ENCODE measurements at places on chromosomes 1 and 21. TPM values are rescaled to one million over a fixed set of nuclear protein-coding genes. Genes with fewer than 3 reads are reported as not detected.

DNA sequence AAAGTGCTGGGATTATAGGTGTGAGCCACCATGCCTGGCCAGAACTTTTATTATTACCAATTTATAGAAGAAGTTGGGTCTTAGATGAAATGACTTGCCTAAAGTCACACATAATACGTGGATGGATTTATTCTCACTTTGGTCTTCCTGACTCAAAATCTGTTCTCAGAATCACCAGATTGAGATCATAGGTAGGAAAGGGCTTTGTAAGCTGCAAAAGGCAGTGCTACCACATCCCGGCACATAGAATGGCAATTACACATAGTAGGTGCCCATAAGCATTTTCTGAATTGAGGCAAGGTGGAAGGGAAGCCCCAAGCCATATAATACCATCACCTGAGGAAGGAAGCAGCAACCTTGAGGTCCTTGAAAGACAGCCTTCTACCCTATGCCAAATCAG lies 8.2 kb upstream of the CAPZB start:
- no peaks in the 10 kb centered on the region for H3K36me3 ChIP-seq
- no peak overlapping the region for H3K4me3 ChIP-seq
- DNase-seq, result no peak

- peaks cover 56% of the 10 kb centered on the region for H3K27me3 ChIP-seq
- peaks cover 9% of the 10 kb centered on the region for H3K4me1 ChIP-seq
- peak overlapping the region; percentile 32 for H3K4me3 ChIP-seq
- no peak for DNase-seq
- no peak overlapping the region for H3K27ac ChIP-seq
- no peaks in the 10 kb centered on the region for H3K36me3 ChIP-seq
These were observed 861 bp upstream of the DRAXIN start for GRCh38 chr1:11690397-11691301.

GRCh38 chr21:43903451-43904091 lies 38.5 kb downstream of the AGPAT3 start:
- H3K4me3 ChIP-seq, result peak overlapping the region; percentile 30
- H3K27me3 ChIP-seq, result no peaks in the 10 kb centered on the region

GRCh38 chr1:232894436-232894835 lies 56.0 kb upstream of the NTPCR start:
- H3K4me1 ChIP-seq, result no peaks in the 10 kb centered on the region
- H3K27ac ChIP-seq, result no peak overlapping the region
- no peak overlapping the region for H3K4me3 ChIP-seq

Gene OTUD7B
- total RNA-seq, result 35.3 TPM

Gene ERG
- total RNA-seq, result 36.7 TPM

Gene RNU1-4
- 6,622 TPM for total RNA-seq

Gene ELAPOR1
- total RNA-seq, result 5.6 TPM

DNA sequence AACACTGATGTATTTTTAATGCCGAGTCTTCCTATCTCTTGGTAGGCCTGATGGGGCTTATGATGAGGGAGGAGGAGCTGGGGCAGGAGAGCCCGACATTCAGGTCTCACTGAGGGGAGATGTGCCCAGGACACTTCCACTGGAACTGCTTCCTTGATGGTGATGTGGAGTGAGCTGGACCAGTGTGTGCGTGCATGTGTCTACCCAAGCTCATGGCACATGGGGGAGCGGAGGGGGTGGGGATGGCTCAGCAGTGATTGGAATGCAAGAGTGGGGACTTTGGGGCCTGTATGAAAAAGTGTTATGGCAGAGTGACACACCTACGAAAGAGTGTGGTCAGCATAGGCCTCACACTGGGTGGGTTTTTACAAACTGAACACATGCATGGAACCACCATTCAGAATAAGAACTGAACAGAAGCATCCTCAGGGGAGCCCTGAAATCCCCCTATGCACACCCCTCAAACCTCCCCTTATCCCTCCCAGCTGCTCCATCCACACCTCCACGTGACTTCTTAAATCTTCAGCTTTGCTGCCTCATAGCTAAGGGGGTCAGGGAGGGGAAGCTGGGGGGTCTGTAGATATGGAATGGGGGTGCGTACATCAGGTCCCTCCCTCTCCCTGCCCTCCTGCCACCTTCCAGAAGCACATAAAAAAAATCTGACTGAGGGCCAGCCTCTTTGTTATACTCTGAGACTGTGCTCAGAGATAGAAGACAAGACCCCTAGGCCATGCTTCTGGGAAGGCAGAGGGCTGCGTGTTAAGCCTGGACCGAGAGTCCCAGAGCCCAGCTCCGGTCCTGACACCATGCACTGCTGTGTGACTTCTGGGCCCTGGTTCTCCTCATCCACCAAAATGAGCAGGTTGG lies 11.6 kb downstream of the IL6R start:
- no peaks in the 10 kb centered on the region for H3K27me3 ChIP-seq
- no peak for DNase-seq
- H3K36me3 ChIP-seq, result no peaks in the 10 kb centered on the region
- H3K4me3 ChIP-seq, result no peak overlapping the region
- peaks cover 58% of the 10 kb centered on the region for H3K4me1 ChIP-seq

DNA sequence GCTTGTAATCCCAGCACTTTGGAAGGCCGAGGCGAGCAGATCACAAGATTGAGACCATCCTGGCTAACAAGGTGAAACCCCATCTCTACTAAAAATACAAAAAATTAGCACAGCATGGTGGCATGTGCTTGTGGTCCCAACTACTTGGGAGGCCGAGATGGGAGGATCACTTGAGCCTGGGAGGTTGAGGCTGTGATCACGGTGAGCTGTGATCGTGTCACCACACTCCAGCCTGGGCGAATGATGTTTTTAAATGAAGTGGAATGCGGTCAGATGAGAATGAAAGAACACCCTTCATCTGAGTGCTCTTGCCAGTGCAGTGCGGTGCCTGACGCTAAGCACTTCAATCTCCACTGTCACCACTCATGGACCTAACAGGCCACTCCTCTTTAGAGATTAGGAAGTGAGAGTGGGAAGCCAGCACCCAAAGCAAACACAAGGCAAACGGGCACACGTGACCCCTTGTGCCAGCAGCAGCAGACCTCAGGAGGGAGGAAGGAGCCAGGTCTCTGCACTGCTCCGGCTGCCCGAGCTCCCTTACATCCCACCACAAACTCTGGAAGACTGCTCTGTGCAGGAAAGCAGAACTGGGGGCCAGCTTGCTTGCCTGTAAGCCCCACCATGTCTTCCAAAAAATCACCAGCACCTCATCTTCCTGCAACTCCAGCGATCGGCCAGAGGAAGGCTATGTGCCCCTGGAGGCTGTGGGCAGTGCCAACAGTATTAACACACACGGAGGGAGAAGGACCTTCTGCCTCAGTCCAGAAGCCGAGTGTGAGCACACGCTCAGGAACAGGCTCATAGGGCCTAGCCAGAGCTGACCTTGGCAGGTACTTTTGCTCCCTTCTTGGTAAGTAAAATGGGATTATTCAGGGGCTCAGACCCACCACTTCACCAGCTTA lies 9.7 kb downstream of the CTNNBIP1 start:
- DNase-seq, result peak; percentile 90
- no peaks in the 10 kb centered on the region for H3K36me3 ChIP-seq
- peaks cover 29% of the 10 kb centered on the region for H3K4me1 ChIP-seq
- H3K27ac ChIP-seq, result peak overlapping the region; percentile 80

- no peak overlapping the region for H3K4me3 ChIP-seq
- H3K4me1 ChIP-seq, result no peaks in the 10 kb centered on the region
- no peaks in the 10 kb centered on the region for H3K27me3 ChIP-seq
These were observed 485.3 kb upstream of the NFIA start for GRCh38 chr1:60596791-60597750.

Gene TFF3
- 19.6 TPM for total RNA-seq

DNA sequence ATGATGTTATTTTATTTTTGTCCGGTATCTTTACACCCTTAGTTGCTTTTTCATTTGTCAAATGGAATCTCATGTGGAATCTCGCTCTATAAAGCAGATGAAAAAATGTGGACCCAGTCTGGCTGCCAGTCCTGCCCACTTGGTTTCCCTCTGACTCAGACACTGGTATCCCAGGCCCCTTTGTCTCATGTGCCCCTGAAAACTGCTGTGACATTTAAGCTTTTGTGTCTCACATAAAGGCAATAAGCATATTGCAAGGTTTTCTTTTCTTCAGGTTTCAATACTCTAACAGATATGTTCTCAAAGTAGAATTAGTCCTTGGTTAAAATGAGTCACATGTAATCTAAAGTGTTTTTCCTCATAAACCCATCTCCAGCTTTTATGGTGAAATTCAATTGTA lies 183.3 kb downstream of the ST6GALNAC3 start:
- no peaks in the 10 kb centered on the region for H3K4me1 ChIP-seq
- H3K27me3 ChIP-seq, result no peaks in the 10 kb centered on the region
- H3K4me3 ChIP-seq, result no peak overlapping the region
- no peak overlapping the region for H3K27ac ChIP-seq
- no peaks in the 10 kb centered on the region for H3K36me3 ChIP-seq

DNA sequence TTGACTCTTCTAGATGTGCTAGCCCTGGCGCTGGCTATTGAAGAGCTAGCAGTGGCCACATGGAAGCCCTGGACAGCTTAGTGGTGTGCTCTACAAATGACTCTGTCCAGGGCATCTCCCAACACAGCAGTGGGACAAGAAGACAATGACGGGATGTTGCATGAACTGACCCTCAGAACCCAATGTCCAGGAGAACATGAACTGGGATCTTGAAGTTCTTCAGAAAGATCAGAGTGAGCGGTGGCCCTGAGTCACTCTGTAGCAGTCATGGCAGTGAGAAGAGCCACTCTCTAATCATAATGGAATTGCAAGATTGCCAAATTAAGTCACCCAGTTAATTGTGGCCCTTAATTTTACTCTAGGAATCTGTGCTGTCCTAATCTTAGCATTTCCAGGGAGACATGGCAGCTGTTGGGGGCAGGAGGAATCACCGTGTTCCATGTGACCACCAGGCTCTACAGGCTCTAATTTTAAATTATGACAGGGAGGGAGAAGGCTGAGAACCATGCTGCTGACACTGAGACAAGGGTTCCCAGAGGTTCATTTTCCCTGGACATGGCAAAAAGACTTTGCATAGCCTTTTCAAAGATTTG lies 10.2 kb upstream of the OBSCN start:
- no peaks in the 10 kb centered on the region for H3K36me3 ChIP-seq
- H3K4me3 ChIP-seq, result no peak overlapping the region
- no peaks in the 10 kb centered on the region for H3K27me3 ChIP-seq
- peaks cover 4% of the 10 kb centered on the region for H3K4me1 ChIP-seq

Gene NGF
- total RNA-seq, result 1.0 TPM

- no peaks in the 10 kb centered on the region for H3K36me3 ChIP-seq
- peaks cover 73% of the 10 kb centered on the region for H3K4me1 ChIP-seq
- no peaks in the 10 kb centered on the region for H3K27me3 ChIP-seq
- no peak overlapping the region for H3K4me3 ChIP-seq
- no peak for DNase-seq
These were observed 16.1 kb downstream of the IL6R start for GRCh38 chr1:154420961-154421924.

GRCh38 chr1:33713058-33713877 lies 150.6 kb upstream of the HMGB4 start:
- no peak overlapping the region for H3K4me3 ChIP-seq
- no peaks in the 10 kb centered on the region for H3K4me1 ChIP-seq
- H3K27ac ChIP-seq, result no peak overlapping the region
- no peaks in the 10 kb centered on the region for H3K36me3 ChIP-seq

- H3K27me3 ChIP-seq, result no peaks in the 10 kb centered on the region
- no peaks in the 10 kb centered on the region for H3K36me3 ChIP-seq
- H3K4me3 ChIP-seq, result no peak overlapping the region
These were observed 70.7 kb upstream of the MUTYH start for GRCh38 chr1:45410850-45411509.

Gene PODN
- 56.5 TPM for total RNA-seq

- DNase-seq, result no peak
- peaks cover 49% of the 10 kb centered on the region for H3K36me3 ChIP-seq
- peaks cover 19% of the 10 kb centered on the region for H3K4me1 ChIP-seq
- H3K27me3 ChIP-seq, result no peaks in the 10 kb centered on the region
- no peak overlapping the region for H3K4me3 ChIP-seq
- no peak overlapping the region for H3K27ac ChIP-seq
These were observed 46.6 kb upstream of the IPO9 start for GRCh38 chr1:201782353-201782752.

- no peak overlapping the region for H3K4me3 ChIP-seq
- H3K36me3 ChIP-seq, result no peaks in the 10 kb centered on the region
- H3K27ac ChIP-seq, result no peak overlapping the region
- DNase-seq, result no peak
- no peaks in the 10 kb centered on the region for H3K27me3 ChIP-seq
These were observed 311.0 kb downstream of the PTPRU start for GRCh38 chr1:29547300-29547699.

- H3K27ac ChIP-seq, result no peak overlapping the region
- H3K36me3 ChIP-seq, result no peaks in the 10 kb centered on the region
- no peaks in the 10 kb centered on the region for H3K27me3 ChIP-seq
These were observed 41.9 kb downstream of the NEK2 start for GRCh38 chr1:211633524-211633846.

DNA sequence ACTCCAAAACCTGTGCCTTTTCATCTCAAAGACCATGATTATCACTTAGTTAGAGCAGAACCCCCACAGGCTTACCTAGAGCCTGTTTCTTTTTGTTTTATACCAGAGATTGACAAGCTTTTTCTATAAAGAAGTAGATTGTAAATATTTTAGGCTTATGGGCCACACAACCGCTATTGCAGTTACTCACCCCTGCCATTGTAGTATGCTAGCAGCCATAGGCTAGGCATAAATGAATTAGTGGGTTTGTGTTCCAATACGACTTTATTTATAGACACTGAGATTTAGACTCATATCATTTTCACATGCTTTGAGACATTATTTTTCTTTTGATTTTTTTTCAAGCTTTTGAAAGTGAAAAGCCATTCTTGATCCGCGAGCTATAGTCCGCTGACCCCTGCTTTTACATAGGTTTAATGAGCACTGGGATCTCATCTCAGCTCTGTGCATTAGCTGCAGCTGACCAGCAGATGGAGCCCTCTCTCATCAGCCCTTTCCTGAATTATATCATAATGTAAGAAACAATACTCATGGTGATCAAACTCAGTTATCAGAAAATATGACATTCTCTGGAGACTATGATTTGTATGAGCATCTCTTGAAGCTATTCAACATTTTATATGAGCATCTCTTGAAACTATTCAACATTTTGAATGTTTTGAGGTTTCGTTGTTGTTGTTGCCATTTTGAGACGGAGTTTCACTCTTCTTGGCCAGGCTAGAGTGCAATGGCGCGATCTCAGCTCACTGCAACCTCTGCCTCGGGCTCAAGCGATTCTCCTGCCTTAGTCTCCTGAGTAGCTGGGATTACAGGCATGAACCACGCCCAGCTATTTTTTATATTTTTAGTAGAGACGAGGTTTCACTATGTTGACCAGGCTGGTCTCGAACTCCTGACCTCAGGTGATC lies 111.9 kb upstream of the L1TD1 start:
- no peaks in the 10 kb centered on the region for H3K27me3 ChIP-seq
- DNase-seq, result no peak
- H3K4me1 ChIP-seq, result no peaks in the 10 kb centered on the region
- no peak overlapping the region for H3K4me3 ChIP-seq
- H3K36me3 ChIP-seq, result peaks cover 15% of the 10 kb centered on the region

- no peaks in the 10 kb centered on the region for H3K36me3 ChIP-seq
- H3K27me3 ChIP-seq, result no peaks in the 10 kb centered on the region
- no peak overlapping the region for H3K27ac ChIP-seq
- DNase-seq, result no peak
- no peaks in the 10 kb centered on the region for H3K4me1 ChIP-seq
- no peak overlapping the region for H3K4me3 ChIP-seq
These were observed 14.7 kb downstream of the DOP1B start for GRCh38 chr21:36171336-36171735.

- H3K36me3 ChIP-seq, result no peaks in the 10 kb centered on the region
- no peak overlapping the region for H3K4me3 ChIP-seq
- no peaks in the 10 kb centered on the region for H3K27me3 ChIP-seq
- no peak overlapping the region for H3K27ac ChIP-seq
- H3K4me1 ChIP-seq, result no peaks in the 10 kb centered on the region
- no peak for DNase-seq
These were observed 7.6 kb upstream of the HJV start for GRCh38 chr1:146029117-146029516.

Data from upper lobe of right lung (tissue), 1 donor.